ENCODE measurements at places on chromosomes 6 and 20.
A peak's percentile ranks its signal among the peaks of the same experiment; 100 is the strongest.

DNA sequence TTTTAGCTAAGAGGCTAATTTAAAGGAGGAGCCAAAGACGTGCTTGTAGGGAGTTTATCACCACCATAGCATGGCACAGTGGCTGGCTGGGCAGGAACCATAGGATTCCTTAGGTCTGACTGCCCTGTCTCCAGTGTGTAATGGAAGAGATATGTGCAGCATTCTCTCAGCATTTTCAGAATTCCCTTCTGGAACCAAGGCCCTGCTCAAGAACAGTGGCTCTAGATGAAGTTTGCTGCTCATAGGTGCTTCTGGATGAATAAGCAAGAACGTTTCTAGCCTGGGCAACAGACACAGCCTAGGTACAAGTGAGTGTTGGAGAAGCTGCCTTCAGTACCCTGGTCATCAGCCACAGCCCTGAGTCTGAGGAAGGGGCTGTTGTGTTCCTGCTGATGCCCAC lies 69.1 kb downstream of the LCA5 start:
- DNase-seq, result no peak

GRCh38 chr20:4581838-4582237 lies 139.9 kb upstream of the PRND start:
- no peak for DNase-seq

- DNase-seq, result no peak
Observed at GRCh38 chr6:130598021-130598989, 228.9 kb upstream of the SMLR1 start.

GRCh38 chr6:132607544-132608233 lies 16.4 kb downstream of the TAAR2 start:
- no peak for DNase-seq

GRCh38 chr6:4349931-4350330 lies 214.6 kb upstream of the ECI2 start:
- DNase-seq, result no peak

DNA sequence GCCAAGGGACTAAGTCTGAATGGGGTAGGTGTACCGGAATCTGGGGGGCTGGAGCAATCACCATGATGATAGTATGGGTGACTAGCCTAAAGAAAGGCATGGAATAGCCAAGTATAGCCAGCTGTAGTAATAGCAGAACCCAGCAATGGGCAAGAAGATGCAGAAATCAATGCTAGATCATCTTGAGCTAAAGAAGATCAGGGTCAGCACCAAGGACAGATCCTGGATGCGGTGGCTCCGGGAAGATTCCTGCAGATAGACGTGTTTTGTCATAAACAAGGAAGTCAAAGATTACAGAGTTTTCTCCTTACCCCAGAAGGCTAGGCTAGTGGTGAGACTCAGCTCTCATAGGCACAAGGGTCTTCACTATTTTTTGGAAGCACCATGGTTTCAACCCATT lies 561.6 kb upstream of the CHD6 start:
- no peak for DNase-seq

DNA sequence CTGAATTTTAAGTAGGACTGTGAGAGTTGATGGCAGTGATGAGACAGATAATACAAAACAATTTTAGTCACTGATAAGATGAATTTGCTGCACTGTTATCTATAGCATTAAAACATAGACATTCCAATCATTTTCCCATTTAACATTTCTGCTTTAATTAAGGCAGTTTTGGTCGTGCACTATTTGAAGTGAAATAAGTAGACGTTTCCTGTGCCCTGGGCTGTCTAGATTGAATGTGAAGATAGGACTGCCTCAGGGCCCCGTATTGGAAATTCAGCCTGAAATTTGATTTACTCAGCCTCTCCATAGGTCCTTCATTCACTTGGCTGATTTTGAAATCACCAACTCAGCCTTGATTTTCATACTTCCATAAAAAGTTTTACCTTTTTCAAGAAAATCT lies 48.3 kb downstream of the ARID1B start:
- DNase-seq, result no peak

DNA sequence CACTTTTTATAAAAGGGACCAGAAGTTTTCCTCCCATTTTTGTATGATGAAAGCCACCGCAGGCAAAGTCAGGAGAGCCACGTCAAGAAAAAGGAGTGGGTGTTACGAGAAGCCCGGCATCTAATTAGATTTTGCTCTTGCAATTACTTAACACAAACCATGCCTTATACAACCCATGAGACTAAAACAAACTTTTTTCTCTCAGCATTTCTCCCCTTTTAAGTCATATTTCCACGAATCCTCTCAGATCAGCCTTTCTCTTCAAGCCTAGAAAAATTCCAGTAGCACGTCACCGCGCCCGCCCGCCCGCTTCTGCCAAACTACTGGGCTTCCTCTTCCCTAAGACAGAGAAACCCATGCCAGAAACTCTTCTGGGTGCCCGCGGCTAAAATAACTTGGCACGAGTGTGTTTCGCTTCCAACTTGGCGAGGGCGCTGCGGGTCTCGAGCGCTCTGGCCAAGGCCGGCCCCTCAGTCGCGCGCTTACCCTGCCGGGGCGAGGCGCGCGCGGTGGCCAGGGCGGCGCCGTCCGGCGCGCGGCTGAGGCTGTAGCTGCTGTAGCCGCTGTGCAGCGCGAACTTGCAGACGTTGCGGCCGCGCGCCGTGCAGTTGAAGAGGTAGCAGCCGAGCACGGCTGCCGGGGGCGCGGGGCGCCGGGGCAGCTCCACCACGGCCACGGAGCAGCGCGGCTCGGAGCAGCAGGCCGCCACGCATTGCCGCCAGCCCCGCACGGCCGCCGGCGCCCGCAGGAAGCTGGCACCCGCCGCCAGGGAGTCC lies 1.0 kb downstream of the LRP11 start:
- peak; percentile 20 for DNase-seq

- no peak for DNase-seq
Observed at GRCh38 chr6:4355241-4355640, 219.9 kb upstream of the ECI2 start.

GRCh38 chr6:169939554-169940164 lies 188.2 kb downstream of the ERMARD start:
- no peak for DNase-seq

- no peak for DNase-seq
Observed at GRCh38 chr20:46828471-46828870, 66.2 kb upstream of the EYA2 start.

DNA sequence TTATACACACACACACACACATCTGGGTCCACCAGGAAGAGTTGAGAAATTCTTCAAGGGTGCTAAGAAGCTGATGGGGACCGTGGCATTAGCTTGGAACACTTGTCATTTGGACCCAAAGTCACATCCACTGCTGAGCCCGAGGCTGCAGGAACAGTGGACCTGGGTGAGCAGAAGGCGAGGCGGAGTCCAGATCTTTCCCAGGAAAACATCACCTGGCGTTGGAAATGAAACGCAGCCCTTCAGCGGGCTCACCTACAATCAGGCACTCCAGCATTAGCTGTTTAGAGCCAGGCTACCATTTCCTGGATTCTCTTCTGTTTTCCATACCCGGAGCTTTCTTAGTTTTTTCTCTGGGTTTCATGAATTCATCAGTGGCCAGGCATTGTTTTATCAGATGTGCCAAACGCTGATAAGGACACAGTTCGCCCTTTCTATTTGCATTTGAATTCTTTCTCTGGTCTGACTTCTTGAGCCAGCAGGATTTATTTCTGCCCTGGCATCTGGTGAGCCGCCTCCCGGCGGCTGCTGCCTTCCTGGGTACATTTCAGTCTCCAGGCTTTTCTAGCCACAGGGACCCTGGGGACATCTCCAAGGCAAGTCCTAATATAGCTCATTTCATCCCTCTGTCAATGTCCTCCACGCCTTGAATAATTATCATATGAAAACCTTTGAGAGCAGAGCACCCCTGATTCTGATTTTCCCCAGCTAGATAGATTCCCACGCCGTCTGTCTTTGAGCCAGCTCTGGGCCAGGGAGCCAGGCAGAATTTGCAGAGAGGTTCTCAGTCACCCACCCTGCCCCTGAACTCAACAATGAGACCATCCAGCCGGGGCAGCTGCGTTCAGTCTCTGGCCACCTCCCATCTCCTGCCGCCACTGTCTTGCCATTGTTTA lies 170.9 kb downstream of the TTLL2 start:
- no peak for DNase-seq

DNA sequence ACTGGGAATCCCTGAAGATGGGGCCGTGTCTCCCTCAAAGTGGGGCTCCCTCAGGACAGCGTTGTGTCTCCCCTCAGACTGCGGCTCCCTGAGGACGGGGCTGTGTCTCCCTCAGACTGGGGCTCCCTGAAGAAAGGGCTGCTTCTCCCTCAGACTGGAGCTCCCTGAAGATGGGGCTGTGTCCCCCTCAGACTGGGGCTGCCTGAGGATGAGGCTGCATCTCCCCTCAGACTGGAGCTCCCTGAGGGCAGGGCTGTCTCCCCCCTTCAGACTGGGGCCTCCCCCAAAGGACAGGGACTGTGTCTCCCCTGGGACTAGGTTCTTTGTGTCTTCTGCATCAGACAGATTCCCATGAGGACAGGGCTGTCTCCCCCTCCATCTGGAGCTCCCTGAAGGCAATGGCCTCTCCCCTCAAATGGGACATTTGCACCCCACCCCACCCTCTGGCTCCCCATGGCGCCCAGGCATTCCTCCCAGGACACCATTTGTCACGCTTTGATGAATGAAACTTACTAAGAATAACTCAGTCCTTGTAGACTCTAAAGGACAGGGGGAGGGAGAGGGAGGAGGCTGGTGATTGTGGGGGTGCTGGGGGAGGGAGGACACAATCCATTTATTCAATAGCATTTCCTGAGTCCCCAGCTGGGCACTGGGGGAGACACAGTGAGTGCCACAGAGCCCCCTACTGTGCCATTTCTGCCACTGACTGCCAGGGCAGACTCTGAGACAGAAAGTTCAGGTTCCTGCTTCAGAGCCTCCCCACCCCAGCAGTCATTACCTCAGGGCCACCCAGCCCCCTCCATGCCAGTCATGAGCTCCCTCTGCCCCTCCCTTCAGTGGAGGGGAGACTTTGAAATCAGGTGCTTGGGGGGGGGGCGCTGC lies 122.4 kb downstream of the MRPL14 start:
- DNase-seq, result no peak

- no peak for DNase-seq
Observed at GRCh38 chr6:137754866-137755265, 112.2 kb upstream of the TNFAIP3 start.

DNA sequence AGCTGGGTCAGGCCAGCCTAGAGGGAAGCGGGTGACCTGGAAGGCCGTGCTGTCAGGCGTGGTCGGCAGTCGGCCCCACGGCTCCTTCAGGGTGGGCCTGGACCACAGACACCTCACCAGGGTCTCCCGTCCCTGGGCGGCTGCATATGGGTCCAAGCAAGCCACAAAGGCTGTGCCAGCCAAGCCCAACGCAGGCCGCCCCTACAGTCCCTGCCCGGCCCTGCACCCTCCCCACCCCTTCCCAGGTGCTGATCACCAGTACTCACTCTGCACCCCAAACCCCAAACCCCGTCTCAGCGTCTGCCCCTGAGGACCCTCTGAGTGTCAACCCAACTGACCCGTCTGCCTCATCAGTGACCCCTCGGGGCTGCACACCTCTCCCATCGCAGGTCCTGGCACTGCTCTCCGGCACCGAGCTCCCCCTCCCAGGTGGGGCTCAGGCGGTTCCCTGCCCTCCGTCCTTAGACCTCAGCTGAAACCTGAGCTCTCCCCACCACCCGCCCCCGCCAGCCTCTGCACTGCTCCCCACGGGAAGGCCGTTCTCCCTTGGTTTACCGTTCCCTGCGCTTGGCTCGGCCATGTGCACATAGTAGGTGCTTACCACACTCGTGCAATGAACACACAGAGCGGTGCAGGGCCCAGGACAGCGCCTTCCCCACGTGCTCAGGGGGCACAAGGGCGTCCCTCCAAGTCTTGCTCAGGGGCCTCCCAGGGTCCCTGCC lies 1.5 kb upstream of the PPDPF start:
- no peak for DNase-seq

- DNase-seq, result peak; percentile 38
Observed at GRCh38 chr6:89928604-89929003, 34.3 kb downstream of the GJA10 start.

GRCh38 chr6:72724545-72724944 lies 102.7 kb downstream of the KCNQ5 start:
- no peak for DNase-seq

DNA sequence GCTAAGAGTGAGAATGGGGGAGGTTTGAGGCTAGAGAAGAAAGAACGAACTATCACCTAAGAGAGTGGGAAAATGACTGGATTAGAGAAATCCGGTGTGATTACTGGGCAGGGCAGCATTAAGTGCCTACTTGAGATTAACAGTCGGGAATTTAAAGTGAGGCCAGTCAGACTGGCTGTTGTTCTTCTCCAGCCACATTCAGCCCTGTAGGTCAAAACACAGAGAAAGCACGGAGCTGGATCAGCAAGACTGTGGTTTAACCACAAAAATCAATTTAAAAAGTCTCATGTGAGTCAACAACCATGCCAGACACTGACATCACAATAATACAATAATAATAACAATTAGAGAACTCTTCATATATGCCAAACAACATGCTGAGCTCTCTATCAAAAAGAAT lies 301.9 kb upstream of the SGK1 start:
- DNase-seq, result no peak

DNA sequence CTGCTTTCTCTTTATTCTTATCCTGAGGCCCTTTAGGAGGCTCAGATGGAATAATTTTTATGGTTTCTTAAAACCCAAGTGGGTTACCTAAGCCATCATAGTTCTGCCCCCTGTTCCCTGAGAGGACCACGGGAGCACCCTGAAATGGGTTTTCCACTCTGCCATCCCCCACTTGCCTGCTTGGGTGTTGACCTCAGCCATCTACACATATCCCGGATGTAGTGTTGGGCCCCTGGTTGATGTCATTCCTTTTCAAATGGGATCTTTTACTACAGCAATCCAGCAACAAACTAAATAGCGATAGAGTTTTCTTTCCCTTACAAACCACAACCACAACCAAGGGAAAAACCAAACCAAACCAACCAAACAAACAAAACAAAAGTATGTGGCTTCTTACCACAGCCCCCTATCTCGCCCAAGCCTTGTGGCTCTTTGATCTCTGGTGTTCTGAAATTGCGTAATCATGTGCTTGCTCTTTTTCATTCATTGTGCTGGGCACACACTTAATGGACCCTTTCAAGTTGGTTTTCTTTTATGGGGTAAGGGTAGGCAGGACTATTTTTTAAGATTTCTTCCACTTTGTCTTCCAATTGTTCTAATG lies 154.9 kb downstream of the ESR1 start:
- DNase-seq, result no peak

- DNase-seq, result no peak
Observed at GRCh38 chr20:16916165-16916564, 168.0 kb downstream of the OTOR start.

DNA sequence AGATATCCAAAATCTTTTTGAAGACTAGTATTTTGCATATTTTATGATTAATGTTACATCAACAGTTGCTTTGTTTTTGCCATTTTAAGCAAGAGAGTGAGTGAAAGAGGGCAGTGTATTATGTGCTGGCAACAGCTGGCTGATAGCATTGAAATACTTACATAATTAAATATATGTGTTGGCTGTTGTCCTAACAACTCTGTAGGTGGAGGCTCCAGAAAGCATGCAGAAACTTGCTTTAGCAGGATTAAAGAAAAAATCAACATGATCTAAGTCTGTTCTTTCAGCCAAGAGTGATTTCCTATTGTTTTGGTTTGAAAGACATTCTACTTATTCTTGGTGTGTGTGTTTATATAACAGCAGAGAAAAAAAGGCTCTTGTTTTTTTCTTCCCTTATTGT lies 127.5 kb downstream of the CDKAL1 start:
- no peak for DNase-seq
